ENCODE measurements at places on chromosomes 2 and 18.

DNA sequence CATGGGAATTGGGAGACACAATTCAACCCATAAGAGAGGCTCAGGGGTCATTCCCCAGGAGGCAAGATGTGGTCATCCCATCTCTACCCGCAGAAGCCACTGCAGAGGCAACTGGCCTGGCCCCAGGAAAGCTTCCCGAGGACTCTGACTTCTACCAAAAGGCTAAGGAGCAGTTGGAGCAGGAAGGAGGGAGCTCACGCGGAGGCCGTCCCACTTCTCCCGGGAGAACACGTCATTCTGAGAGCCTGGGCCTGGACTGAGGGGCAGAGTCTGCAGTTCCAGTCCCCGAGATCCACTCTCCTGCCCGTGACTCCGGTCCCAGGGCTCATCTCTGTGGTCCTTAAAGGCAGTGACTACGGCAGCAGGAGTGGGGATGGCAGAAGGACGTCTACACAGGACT lies 69.0 kb upstream of the TAF1B start:
- no peak for DNase-seq

- DNase-seq, result no peak
These were observed 20.5 kb upstream of the NYAP2 start for GRCh38 chr2:225378984-225379383.

DNA sequence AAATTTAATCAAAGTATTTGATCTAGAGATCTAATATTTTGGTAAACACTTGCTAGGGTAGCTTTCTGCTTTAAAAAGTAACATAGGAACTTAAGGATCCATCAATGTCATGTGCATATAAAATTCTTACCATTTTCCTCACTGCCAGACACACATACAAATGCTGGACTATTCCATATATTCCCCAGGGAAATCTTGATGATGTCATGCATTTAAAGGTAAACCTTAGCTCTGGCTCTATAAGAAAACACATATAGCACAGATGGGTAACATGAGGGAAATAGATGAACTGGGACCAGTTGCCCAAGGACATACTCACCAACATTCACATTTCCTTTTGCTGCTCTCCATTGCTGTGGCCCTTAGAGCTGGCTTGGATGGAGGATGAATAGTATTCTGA lies 79.1 kb upstream of the FMNL2 start:
- no peak for DNase-seq

GRCh38 chr2:229425598-229425997 lies 154.5 kb upstream of the PID1 start:
- DNase-seq, result no peak

DNA sequence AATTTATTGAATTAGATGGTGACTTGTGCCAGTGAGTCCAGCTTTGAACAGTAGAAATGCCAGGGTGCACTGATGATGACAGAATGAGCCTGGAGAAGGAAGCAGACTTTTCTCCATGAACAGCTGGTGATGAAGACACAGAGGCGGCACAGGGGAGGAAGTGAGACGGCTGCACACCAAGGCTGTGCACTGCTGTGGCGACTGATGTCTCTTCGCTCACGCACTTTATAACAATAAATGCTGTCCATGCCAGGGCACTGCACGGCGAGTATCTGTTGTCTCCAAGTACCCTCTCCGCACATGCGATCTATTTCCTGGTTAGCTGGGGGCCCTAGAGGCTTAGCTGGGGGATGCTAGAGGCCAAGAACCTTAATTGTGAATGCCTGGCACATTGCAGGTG lies 175.2 kb downstream of the TMEM200C start:
- DNase-seq, result no peak

- DNase-seq, result no peak
These were observed 42.3 kb downstream of the RFX8 start for GRCh38 chr2:101432411-101433181.

- no peak for DNase-seq
These were observed 207.4 kb upstream of the TWIST2 start for GRCh38 chr2:238640486-238640885.

DNA sequence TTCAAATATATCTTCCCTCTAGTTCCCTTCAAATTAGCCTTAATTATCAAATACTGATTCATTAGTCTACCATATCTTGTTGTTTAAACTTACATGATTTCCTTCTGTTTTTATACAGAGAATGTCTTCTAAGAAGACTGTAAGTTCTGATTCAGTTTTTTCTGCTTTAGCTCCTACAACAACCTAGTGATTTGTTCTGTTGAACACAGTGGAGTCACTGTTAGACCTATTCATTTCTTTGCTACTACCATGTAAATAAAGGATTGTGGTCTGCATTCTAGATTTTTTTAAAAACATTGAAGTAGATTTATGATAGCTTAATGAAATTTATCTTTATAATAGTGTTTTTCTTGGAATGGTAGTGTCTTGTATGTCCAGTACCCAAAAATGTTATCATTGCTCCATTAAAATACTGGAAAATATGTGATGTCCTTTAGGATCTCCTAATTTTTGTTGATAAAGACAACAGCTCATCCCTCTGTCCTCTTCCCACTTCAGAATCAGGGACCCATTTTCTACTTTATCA lies 146.4 kb downstream of the MBD5 start:
- DNase-seq, result no peak

Data from AG09319 (cell line).